Putamen (tissue), 1 donor: ENCODE measurements at places on chromosomes 7 and 10.

- DNase-seq = no peak
Measured at GRCh38 chr10:97805096-97805884, 33.5 kb upstream of the SFRP5 start.

DNA sequence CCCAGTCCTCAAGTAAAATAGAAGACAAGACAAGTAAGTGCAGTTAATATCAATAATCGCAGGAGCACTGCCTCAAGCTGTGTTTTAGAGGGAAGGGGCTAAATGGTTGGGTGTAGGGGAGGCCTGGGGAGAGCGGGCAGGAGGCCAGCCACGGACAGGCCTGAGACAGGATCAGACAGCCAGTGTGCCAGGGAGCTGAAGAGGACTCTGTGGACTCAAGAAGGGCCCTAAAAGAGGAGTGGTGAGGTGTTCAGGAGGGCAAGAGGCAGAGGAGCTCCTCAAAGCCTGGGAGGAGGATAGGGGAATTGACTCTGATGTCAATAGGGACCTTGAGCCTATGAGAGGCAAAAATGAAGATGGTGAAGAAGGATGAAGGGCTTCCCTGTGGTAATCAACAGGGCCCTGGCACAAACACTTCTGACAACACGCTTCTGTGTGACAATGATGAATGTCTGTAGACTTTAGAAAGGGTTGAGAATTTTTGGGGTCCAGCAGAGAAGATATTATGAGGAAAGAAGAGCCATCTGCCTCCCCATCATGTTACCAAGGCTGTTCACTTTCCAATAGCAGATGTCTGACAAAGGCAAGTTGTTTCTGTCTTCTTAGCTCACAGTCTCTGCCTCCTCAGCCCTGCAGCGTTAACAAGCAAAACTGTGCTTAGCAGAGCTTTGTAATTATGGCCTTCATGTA is 2.4 kb upstream of the PTPRE start:
- no peak for DNase-seq

- DNase-seq = no peak
Measured at GRCh38 chr7:36690514-36691187, 33.6 kb downstream of the AOAH start.

- no peak for DNase-seq
Measured at GRCh38 chr7:2583798-2584580, 25.2 kb downstream of the IQCE start.

GRCh38 chr7:140200061-140200989 is 23.5 kb upstream of the KDM7A start:
- no peak for DNase-seq

DNA sequence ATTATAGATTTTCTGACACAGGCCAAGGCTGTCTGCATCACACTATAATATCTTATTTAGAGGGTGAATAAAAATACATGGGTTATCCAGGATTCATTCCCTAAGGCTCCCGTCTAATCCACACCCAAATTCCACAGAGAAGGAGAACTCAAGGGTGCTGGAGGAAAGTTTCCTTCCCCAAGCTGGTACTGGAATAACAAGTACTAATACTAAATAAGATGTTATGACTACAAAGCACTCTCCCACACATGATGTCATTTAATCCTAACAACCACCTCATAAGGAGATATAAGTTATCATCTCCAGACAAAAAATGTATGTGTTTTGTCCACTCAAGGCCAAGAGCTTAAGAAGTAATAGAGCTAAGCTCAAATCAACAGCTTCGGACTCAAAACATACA is 53.0 kb downstream of the SNX13 start:
- no peak for DNase-seq

- no peak for DNase-seq
Measured at GRCh38 chr7:114789161-114789560, 132.7 kb upstream of the MDFIC start.

- DNase-seq = no peak
Measured at GRCh38 chr7:44100458-44101302, 3.5 kb upstream of the AEBP1 start.

DNA sequence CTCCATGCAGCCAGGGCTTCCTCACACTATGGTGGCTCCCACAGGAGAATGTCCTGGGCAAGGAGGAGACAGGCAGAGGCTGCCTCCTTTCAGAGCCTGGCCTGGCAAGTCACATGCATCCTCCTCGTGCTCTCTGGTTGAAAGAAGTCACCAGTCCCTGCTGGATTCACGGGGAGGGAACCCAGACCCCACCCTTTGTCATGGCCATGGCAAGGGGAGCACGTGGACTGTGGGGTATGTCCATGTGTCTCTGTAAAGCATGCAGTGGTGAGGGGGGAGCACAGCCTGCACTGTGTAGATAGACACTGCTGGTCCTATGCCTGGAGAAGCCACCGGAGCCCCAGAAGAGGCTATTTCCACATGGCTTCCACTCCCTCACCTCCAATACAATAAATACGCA is 225.0 kb downstream of the TCERG1L start:
- no peak for DNase-seq

- no peak for DNase-seq
Measured at GRCh38 chr10:60410970-60411369, 21.3 kb upstream of the ANK3 start.

- no peak for DNase-seq
Measured at GRCh38 chr7:136637813-136638212, 230.6 kb upstream of the CHRM2 start.

GRCh38 chr7:88437132-88437531 is 130.4 kb upstream of the STEAP4 start:
- no peak for DNase-seq

GRCh38 chr10:75677541-75677940 is 246.1 kb downstream of the LRMDA start:
- no peak for DNase-seq

GRCh38 chr10:122252805-122253204 is 18.3 kb upstream of the BTBD16 start:
- DNase-seq = no peak

DNA sequence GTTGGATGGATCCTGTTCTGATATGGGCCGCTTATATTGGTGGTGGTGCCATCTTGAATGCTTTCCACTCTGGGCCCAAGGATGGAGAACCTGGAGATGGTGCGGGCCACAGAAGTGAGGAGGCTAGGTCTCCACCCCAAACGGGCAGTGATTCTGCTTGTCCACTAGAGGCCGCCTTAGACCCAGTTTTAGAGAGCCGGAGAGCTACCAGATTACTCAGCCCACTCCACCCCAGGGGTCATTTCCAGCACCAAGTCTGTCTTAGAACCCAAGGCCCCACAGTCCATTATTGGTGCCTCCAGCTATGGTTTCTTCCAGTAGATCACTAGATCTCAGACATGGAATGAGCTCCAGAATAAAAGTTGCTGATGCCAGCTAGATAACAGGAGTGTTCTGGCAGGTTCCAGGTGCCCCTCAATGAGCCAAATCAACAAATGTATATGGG is 11.8 kb upstream of the CAMK2G start:
- DNase-seq = peak; percentile 50

DNA sequence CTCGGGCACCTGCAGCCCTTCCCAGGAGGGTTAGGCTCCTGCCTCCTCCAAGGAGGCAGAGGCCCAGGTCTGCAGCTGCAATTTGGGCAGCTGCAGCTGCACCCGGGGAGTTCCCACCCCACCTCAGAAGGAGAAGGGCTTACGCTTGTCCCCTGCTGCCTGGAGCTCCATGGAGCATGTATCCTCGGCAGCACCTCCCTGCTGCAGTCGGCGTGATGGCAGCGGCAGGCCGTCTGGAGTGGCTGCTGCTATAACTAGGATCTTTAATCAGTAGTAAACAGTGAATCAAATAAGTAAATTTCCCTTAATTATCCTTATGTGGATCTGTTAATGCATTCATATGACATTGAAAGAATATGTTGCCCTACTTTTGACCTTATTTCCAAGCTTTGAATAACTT is 167.0 kb downstream of the PON1 start:
- no peak for DNase-seq

GRCh38 chr7:84085998-84086397 is 108.6 kb downstream of the SEMA3A start:
- DNase-seq = no peak

- no peak for DNase-seq
Measured at GRCh38 chr10:105183536-105183935, 542.4 kb downstream of the SORCS3 start.
